Endodermal cell (in vitro differentiated cells): ENCODE measurements at places on chromosomes 11 and 22. TPM values are rescaled to one million over a fixed set of nuclear protein-coding genes. Genes with fewer than 3 reads are reported as not detected.
A peak's percentile ranks its signal among the peaks of the same experiment; 100 is the strongest.

The SLC5A12 gene
- 2.7 to 4.7 TPM (median 3.4 TPM) in 3 replicates for total RNA-seq

GRCh38 chr11:62030071-62030684 is 62.7 kb upstream of the FTH1 start:
- peak; percentile 80 for DNase-seq

The XNDC1N gene
- 8.4 and 11.4 TPM in 2 replicates for total RNA-seq

DNA sequence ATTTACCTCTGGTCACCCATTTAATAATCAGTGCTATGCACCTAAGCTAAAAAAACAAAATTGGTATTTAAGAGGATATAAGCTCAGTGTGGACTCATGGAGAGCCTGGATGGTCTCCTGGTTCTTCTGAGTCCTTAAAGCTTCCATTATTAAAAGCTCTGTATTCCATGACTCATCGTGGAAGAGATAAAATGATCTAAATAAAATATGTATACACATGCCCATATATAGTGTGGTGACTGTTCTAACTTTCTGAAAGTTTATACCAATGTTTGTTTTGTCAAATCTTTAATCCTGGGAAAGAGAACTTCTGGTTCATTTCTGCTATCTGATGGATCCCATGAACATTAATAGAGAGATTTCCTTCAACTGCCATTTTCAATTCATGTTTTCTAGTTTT is 375.9 kb downstream of the GUCY1A2 start:
- no peak for DNase-seq

- DNase-seq, result peak; percentile 81
These were observed 16.7 kb downstream of the RRP8 start for GRCh38 chr11:6586434-6587359.

The TSPAN32 gene
- not detected in 3 replicates for total RNA-seq

DNA sequence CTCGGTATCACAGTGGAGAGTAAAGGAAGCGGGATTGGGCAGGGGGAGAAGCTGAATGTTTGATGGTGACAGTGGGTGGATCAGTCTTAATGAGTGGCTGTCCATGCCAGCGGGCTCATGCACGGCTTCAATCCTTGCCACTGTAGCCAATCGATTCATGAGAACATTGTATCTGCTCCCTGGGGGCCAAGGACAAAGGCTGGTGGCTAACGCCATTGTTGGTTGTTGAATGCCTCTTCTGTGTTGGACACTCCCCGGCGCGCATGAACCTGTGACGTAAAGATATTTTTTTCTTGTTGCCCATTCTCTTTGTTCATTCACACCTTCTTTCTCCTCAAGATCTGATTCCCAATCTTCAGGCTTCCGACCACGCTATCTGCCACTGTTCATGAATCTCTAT is 20.9 kb upstream of the ATXN10 start:
- no peak for DNase-seq

The FAT3 gene
- total RNA-seq, result 24.9 and 26.2 TPM in 2 replicates

- DNase-seq, result no peak
These were observed 710 bp downstream of the ATP5MGL start for GRCh38 chr22:42639541-42640241.

The CD3E gene
- not detected in 3 replicates for total RNA-seq

The MAP6 gene
- total RNA-seq, result 1.4 and 1.9 TPM in 2 replicates

DNA sequence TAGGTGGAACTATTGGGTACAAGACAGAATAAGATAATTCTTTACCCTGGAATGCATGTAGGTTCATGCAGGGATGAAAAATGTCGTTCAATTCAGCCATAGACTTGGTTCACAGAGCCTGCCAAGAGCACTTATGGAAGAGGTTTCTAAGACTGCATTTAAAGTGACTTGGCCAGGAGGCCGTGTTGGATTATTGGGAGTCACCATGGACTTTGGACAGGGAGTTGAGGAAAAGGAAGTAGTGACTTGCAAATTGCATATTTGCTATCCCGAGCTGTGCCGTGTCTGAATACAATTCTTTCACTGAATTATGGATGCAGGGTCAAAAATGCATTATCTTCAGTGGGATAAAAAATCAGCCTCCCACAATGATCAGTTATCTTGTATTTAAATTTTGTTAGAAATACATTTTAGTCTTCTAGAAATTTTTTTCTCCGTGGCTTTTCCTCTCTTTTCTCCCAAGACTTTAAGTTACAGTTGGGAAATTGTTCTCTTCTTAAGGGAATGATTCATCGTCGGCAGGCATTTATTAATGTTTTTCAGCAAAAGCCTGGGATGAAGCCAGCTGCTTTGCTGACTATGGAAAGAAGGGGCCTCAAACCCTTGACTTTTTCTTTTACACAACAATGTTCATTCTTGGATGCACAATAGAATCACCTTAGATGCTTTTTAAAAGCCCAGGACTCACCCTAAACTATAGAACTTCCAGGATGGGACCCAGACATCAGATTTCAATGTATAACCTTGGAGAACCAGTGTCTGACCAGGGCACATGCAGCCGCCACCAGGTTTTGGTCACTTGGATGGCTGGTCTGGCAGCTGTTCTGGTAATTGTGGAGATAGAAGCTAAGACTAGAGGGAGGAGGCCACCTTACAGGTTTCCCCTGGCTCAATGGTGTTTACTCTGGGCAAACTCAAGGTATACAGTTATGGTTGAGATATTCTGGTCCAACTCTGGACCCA is 70.8 kb downstream of the FAT3 start:
- no peak for DNase-seq

- no peak for DNase-seq
These were observed 50.9 kb downstream of the TRIOBP start for GRCh38 chr22:37747715-37748100.

The CDCA5 gene
- 29.6 to 85.2 TPM (median 82.6 TPM) in 3 replicates for total RNA-seq

DNA sequence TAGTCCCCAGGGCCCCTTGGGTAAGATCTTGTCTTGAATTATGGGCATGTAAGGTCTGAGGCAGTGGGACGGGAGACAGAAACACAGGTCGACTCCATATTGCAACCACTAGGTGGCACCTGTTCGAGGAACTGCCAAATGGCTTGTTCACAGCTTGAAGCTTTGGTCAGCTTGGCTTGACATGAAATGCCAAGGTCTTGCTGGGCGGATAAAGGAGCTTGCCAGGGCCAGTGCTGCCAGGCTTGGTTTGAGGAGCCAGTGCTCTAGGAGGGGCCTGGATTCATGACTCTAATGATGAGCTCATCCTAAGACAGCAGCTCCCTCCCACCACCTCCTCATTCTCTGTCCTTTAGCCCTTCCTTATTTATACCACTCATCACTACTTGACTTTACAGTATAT is 11.9 kb upstream of the NRIP3 start:
- peak; percentile 87 for DNase-seq

The C11orf87 gene
- 0.05 TPM in 1 of 2 replicates, not detected in the other for total RNA-seq

DNA sequence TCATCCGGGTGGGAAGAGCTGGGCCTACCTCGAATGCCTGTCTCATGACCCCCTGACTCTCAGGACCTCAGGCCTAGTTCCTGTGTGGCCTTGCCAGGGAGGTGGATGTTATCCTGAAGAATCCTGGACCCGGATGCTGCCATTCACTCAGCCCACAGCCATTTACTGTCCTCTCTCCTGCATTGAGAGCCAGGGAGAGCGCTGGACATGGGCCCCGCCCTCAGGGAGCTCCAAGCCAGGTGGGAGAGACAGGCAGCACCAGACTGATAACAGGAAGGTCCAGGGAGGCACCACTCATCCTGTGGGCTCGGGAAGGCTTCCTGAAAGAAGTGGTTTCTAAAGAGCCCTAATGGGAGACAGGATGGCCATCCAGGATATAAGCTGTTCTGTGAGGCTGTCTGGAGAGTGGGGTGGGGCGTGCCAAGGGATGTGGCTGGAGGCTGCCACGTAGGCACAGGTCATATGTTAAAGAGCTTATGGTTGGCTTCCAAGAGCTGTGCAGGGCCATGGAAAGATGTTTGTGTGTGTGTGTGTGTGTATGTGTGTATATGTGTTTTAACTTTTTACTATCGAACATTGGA is 8.6 kb downstream of the SERPINH1 start:
- DNase-seq, result no peak

DNA sequence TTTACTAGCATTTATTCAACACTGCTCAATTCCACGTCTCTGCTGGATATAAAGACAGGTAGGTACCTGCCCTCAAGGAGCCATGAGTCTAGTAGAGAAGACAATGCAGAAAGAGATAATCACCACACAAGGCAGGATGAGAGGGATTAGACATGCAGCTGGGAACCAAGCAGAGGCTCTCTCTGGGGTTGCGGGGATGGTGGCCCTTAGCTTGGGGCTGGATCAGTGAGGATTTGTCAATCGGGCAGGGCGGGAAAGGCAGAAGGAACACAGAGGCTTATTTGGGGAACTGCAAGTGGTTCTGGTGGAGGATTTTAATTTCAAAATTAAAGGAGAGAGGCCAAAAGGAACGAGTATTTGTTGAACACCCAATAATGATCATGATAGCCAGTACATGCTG is 8.5 kb upstream of the DMC1 start:
- no peak for DNase-seq

DNA sequence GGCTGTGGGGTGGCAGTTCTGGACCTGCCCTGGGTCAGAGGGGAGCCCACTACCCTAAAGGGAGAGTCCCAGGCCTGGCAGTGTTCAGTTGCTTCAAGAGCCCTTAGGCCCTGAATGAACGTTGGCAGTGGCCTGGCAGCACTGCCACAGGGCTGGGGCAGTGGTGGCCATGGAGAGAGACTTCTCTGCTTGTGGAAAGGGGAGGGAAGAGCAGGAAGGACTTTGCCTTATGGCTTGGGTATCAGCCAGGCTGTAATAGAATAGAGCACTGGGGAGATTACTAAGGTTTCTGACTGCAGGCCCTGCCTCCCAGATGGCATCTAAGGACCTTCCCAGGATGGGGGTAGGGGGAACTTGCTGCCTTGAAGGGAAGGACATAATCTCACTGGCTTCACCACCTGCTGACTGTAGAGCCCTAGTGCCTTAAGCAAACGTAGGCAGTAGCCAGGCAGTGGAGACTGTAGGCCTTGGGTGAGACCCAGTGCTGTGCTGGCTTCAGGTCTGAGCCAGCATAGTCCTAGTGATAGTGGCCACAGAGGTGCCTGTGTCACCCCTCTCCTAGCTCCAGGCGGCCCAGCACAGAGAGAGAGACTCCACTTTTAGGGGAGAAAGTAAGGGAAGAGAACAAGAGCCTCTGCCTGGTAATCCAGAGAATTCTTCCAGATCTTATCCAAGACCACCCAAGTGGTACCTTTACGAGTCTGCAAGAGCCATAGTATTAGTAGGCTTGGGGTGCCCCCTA is 27.6 kb downstream of the PLA2G6 start:
- DNase-seq, result peak; percentile 77

DNA sequence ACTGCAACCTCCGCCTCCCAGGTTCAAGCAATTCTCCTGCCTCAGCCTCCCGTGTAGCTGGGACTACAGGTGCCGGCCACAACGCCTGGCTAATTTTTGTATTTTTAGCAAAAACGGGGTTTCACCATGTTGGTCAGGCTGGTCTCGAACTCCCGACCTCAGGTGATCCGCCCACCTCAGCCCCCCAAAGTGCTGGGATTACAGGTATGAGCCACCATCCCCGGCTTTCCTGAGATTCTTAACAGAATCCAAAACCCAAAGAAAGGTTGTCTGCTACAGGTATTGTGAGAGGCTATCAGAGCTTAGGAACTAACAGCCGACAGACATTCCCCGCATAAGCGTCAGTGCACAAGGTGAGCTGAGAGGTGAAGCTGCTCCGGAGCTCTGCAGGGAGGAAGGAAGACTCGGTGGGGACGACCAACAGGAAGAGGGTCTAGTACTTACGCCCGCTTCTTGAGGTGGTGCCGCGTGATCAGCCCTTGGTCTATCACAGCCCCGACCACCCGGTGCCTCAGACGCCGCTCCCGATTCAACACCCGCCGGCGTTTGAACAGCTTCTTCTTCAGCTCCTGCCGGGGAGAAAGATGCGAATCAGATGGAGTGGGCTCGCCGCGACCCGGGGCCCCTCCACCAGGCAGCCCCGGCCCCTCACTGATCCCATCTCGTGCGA is 470 bp downstream of the C11orf98 start:
- DNase-seq, result peak; percentile 88

DNA sequence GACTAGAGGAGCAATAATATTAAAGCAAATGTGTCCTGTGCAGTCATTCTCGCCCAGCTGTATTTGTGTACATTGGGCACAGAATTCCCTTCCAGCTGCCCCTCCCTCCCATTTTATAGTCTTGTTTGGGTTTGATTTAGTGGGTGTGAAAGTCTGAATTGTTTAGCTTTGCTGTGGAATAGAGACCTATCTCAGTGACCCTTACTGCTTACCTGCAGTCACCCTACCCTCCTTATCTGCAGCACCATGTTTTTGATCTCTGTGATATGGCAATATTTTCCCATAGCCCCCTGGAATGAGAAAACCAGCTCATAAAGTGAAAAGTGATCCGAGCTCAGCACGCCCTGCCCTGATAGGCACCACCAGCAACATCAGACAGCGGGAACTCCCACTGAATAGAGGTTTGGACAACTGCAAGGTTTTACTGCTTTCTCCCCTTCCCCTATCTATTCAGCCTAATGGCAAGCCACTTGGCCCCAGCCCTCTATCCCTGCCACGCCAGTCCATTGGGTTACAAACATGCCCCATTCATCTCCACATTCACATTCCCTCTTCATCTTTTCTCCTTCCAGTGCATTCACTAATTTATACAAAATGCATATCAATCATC is 199.0 kb downstream of the ETS1 start:
- no peak for DNase-seq

GRCh38 chr11:126695293-126695692 is 305.3 kb downstream of the KIRREL3 start:
- DNase-seq, result no peak

- DNase-seq, result peak; percentile 37
These were observed 810.7 kb downstream of the BRD1 start for GRCh38 chr22:49016909-49017481.

DNA sequence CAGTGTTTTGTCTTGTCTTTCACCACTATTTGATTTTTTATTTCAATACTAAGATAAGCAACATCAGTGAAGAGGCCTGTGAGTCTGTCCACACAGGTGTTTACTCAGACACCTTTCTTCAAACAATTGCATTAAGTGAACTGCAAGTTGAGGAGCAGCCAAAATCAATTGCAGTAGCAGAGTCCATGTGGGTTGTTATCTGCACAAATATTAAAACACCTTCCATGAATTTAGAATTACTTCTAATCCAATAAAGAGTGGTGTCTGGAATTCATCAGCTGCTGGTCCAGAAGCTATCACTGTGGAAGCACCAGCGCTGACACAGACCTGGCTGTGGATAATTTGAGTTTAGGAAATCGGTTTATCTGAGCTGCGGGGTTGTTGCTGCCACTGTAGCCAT is 83.5 kb upstream of the FAT3 start:
- DNase-seq, result no peak

DNA sequence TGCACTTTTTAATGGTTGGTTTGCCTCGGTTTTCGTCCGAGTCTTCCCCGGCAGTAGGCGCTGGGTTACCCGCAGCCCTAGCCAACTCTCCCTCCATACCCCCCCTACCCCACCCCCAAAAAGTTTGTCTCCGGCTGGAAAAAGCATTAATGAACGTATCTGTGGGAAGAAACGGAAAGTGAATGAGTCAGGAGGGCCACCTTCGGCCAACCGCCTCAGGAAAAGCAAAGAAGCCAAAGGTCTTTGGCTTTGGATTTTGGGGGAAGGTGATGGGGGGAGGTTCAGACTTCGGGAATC is 508 bp upstream of the FLI1 start:
- no peak for DNase-seq

The MRGPRE gene
- not detected in 2 replicates for total RNA-seq

DNA sequence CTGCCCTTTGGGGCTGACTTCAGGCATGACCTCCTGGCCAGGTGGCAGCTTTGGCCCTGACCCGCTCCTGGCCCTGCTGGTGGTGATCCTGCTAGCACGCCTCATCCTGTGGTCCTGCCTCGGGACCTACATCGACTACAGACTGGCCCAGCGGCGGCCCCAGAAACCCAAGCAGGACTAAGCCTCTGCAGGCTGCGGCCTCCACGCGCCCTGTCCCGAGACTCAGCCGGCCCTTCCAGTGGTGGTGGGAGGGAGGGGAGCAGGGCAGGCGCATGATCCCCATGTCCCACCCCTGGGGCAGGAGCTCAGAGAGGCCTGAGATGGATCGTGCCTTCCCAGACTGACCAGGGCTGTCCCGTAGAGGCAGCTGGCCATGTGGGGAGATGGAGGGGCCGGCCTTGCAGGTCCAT is 2.1 kb downstream of the SMIM38 start:
- DNase-seq, result no peak
